Endodermal cell (in vitro differentiated cells): ENCODE measurements at places on chromosomes 2 and 18. TPM values are rescaled to one million over a fixed set of nuclear protein-coding genes. Genes with fewer than 3 reads are reported as not detected.

Gene GLB1L
- 13.1 to 15.3 TPM (median 13.8 TPM) in 3 replicates for total RNA-seq

Gene UNC80
- 0.11 to 0.80 TPM (median 0.15 TPM) in 3 replicates for total RNA-seq

Gene ZFAND2B
- total RNA-seq = 19.5 and 22.5 TPM in 2 replicates

Gene TNFRSF11A
- total RNA-seq = 10.0 and 13.7 TPM in 2 replicates

Gene ST6GAL2
- 7.4 and 7.8 TPM in 2 replicates for total RNA-seq

Gene SCYGR4
- total RNA-seq = not detected in 2 replicates

Gene CNTNAP5
- 4.4 to 8.2 TPM (median 5.9 TPM) in 3 replicates for total RNA-seq

Gene NOL4
- total RNA-seq = 0.50 to 7.0 TPM (median 0.93 TPM) in 3 replicates

Gene ATP6V1C2
- total RNA-seq = 0.26 and 0.27 TPM in 2 replicates

Gene DUSP19
- total RNA-seq = 1.5 to 2.5 TPM (median 1.7 TPM) in 3 replicates

Gene KCNJ3
- 7.6 to 11.7 TPM (median 7.7 TPM) in 3 replicates for total RNA-seq

Gene MEP1B
- not detected in 3 replicates for total RNA-seq

Gene POTEC
- not detected in 2 replicates for total RNA-seq

Gene NEU2
- total RNA-seq = not detected in 2 replicates

Gene CELF4
- 4.6 and 5.7 TPM in 2 replicates for total RNA-seq
